ENCODE measurements at places on chromosomes 7 and 10.
A peak's percentile ranks its signal among the peaks of the same experiment; 100 is the strongest.

DNA sequence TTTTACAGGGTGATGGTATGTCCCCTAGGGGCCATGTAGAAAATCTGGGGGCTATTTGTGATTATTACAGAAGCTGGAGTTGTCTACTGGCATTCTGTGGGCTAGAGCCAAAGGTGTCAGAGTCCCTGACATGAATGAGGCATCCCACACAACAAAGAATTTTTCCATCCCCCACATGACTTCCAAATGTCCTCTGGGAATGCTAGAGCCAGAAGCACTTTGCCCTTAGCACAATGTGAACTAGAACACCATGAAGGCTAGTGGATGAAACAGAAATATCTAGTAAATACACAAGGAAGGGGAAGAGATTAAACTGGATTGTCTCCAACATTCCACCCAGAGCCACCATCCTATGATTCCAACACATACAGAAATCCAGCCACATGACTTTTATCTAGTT, 46.9 kb downstream of the FAM13C start:
- DNase-seq: no peak

GRCh38 chr10:79049931-79050895, 18.6 kb upstream of the ZMIZ1 start:
- no peak for DNase-seq

GRCh38 chr10:51879238-51879637, 179.8 kb upstream of the CSTF2T start:
- DNase-seq: no peak

- no peak for DNase-seq
These were observed 11.3 kb upstream of the LAMB1 start for GRCh38 chr7:108014215-108014614.

GRCh38 chr7:119964788-119965542, 308.0 kb upstream of the KCND2 start:
- no peak for DNase-seq

- no peak for DNase-seq
These were observed 13.6 kb downstream of the STAMBPL1 start for GRCh38 chr10:88893611-88894010.

GRCh38 chr10:8325024-8325980, 270.8 kb downstream of the GATA3 start:
- no peak for DNase-seq

DNA sequence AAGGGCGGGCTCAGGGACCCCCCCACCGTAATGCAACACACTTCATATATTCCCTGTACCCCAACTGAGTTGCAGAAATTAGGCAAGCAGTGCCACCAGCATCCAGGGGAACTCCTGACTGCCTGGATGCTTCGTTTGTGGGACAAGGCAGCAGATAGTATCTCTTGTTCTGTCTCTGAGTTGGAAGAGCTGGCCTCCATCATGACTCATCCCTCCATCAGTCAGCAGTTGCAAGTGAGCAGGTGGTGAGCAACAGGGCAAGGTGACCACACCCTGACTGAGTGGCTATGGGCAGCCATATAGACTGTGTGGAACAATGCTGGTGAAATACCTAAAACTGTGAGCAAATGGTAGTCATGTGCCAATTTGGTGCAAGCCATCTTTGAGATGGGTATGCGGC, 22.8 kb upstream of the ADAMTS14 start:
- DNase-seq: no peak

DNA sequence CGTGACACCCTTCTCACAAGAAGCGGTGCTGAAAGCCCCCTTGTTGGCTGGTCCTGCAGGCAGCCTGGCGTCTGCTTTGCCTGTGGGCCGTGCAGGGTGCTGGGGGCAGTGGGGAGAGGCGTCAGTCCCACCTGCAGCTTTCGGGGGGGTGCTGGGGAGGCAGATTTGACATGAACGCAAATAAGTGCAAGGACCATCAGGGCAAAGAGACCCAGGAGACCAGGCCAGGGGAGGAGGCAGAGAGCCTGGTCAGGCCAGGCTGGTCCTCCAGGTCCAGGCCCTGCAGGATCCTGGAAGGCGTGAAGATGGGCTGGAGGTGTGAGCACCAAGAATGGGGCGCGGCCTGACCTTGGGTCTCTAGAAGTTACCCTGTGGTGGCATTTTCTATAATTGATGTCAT, 81.6 kb downstream of the MGMT start:
- no peak for DNase-seq

DNA sequence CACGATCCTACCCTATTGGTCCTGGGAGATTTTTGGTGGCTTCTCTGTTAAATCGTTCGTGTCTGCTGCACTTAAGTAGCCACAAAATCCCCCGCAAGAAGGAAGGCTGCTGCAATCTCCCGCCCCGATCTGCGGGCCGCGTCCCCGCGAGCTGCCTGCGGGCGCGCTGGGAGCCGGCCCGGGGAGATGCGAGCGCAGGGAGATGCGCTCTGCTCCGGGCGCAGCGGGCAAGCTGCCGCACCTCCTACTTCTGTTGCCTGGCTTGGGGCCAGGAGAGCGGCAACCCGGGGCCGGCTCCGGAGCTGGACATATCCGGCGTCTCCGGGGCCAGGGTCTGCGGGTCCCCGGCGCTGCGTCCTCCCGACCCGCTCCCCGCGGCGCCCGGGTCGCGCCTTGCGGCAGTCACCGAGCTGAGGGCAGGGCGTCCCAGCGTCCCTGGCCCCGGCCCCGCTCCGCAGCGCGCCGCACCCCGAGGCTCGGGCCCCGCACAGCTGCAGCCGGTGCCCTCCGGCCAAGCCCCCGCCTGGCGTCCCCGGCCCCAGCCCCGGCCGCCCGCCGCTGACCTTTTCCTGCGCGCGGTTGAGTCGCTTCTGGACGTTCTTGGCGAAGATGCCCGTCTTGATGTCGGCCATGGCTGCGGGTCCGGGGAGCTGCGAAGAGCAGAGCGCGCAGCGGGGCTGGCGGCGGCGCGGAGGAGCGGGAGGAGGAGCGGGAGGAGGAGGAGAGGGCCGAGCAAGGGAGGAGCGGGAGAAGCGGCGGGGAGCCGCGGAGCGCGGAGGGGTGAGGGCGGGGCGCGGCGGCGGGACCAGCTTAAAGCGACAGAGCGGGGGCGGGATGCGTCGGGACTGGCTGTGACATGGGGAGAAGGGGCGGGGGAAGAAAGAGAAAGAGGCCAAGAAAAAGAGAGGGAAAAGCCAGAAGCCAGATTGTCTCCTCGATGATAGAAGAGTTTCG, at the start of gene AMPH:
Gene AMPH, minus strand, starts transcription at position 654 of the 954 bp plus-strand sequence. Its CDS starts 22 bp downstream, at position 632.
- DNase-seq: no peak

DNA sequence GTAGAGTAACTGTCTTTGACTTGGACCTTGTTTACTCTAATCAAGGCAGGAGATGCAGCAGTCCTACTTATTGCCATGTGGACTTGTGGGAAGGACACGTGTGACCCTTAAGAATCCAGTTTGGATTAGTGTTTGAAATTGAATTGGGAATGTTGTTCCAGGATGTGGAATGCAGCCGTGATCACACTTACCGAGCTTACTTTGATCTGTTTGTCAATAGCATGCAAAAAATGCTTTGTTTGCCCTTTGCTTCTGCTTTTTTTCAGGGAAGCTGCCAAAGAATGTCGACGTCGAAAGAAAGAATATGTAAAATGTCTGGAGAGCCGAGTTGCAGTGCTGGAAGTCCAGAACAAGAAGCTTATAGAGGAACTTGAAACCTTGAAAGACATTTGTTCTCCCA, 84.7 kb downstream of the CREM start:
- DNase-seq: no peak

DNA sequence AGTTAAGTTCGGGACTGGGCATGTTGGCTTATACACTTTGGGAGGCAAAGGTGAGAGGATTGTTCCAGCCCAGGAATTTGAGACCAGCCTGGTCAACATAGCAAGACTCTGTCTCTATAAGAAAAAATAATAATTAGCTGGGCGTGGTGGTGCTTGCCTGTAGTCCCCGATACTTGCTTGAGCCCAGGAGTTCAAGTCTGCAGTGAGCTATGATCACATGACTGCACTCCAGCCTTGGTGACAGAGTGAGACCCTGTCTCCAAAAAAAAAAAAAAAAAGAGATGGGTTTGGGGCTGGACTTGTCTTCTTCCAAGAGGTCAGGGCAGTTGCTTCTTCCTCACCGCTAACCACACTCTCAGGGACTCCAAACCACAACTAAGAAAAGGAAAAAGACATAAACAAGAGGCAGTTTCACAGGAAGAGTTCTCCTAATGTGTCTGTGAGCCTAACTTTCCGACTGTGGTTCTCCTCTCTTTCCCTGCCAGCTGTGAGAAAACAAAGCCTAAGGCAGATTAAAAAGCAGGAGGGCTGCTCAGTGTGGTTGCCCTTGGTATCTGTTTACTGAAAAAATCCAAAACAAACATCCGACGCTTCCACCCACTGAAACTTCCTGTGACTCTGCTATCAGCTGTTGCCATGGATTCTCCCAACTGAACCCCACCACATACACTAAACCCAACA, 2.4 kb upstream of the SERPINE1 start:
- no peak for DNase-seq

DNA sequence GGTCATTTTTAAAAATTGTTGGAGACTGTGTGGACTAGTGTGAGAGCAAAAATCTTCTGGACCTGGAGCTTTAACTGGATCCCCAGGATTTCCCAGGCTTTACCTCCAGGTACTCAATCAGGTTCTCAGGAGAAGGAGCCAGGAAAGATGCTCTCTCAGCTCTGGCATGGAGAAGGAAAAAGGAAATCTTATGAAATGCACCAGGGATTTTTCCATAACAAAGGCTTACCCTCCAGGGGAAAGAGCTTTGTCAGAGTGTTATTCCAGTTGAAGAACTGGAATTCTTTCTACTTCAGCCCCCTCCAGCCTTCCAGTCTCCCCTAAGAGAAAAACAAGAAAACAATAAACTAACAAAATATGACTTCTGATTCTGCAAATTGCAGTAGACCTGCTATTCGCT, 436.7 kb upstream of the ANKRD30A start:
- DNase-seq: no peak

- DNase-seq: no peak
These were observed 288.0 kb upstream of the PITRM1 start for GRCh38 chr10:3460420-3461128.

- DNase-seq: no peak
These were observed 378.1 kb downstream of the RPS24 start for GRCh38 chr10:78411716-78412115.

DNA sequence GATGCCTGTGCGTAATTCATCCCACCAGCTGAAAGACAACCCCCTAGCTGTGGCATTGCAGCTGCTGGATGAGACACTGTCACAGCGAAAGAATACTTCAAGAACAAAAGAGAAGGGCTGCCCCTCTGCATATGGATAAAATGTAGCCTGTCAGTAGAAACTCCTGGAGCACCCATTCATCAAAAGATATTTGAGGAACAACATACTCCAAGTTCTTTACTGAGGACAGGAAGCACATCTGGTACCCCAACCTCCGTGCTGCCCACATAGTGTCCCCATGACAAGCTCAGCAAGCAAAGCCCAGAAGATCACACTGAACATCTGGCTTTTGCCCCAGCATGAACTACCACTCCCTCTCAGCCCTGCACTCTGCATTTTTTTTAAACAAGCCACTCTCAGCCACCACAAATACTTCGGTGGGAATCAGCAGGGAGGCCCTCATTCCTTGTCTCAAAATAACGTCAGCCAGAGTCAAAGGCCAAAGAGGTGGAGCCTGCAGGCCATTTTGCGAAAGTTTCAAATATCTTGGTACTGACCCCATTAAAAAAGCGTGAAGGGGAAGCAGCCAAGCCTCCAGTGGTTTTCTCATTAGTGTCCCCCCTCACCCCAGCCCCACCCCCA, 1.7 kb downstream of the CREB3L2 start:
- DNase-seq: peak; percentile 11

- DNase-seq: no peak
These were observed 1.5 kb upstream of the FERD3L start for GRCh38 chr7:19146699-19147098.

GRCh38 chr10:131244836-131245235, 66.7 kb downstream of the TCERG1L start:
- no peak for DNase-seq

GRCh38 chr10:70330671-70331070, 46.9 kb upstream of the NPFFR1 start:
- no peak for DNase-seq

DNA sequence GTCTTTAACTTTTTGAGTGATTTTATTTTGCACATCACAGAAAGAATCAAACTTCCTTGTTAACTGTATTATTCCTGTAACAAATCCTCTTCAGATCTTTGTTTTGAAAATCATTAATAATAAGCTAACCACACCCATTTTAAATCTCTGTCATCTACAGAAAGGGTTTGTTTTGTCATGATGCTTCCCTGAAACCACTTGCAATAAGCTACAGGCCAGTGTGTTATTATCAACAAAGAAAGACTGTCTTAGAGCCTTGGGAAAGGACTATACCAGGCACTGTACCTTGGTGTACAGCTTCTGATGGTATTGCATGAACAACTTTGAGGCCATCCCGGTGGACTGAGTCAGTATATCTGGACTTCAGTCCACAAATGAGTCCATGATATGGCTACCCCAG, 145.3 kb upstream of the FAM3C start:
- DNase-seq: no peak

DNA sequence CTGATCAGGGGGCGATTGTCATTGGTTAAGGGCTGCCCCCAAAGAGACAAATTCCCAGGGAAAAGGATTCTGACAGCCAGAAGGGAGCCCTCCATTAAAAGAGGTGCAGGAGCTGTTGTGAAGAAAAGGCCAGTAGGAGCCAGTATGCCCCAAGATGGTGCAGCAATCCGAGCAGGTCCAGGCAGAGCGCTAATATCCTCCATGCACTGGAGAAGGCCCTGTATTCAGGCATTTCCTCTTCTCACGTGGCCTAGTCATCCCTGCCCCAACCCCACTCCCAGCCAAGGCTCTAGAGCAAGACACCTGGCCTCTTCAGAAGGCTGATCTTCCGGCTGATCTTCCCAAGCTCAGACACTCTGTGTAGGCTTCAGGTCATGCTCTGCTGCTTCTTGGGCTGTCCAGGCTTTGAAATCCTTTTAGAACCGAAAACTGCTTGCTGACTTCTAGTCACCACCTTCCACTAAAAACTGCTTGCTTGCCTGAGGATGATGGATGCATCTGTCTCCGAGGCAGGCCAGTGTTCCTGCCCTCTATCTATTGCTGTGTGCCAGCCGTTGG, 77.4 kb downstream of the CYP26A1 start:
- no peak for DNase-seq

DNA sequence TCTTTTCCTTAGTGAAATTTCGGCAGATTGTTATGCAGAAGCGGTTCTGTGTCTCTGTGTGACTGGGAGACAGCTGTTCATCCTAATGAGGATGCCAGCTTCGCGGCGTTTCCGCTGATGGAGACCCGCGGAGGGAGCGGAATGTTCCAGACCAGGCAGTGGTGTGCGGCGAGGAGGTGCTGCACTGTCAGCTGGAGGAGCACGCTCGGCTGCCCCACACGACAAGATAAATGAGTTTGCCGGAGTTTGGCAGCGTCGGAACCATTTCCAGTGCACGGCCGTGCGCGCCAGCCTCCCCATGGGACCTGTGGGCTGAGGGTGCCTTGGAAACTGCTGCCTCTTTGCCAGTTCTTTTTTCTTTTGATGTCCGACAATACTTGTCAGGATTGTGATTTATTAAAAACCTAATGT, 64.6 kb downstream of the WDR37 start:
- DNase-seq: no peak

DNA sequence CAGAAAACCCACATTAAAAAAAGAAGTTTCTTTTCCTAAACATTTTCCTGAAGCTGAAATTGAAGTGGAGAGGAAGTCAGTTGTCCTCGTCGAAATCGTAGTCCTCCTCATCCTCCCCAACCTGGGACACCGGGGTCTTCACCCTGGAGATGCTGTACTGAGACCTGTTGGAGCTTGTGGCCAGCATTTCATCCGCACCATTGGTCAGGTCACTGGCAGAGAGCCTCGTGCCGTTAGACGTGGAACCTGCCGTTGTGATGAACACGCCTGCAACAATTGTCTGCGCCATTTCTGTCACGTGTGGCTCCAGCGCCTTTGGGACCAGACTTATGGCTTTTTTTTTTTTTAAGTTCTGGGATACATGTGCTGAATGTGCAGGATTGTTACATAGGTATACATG, 23.8 kb downstream of the CD36 start:
- no peak for DNase-seq
